ENCODE measurements at places on chromosomes 6 and 20.

GRCh38 chr6:41887331-41887751 lies 7.8 kb downstream of the USP49 start:
- peak; percentile 57 for DNase-seq

GRCh38 chr6:126040826-126041225 lies 54.5 kb downstream of the TRMT11 start:
- no peak for DNase-seq

DNA sequence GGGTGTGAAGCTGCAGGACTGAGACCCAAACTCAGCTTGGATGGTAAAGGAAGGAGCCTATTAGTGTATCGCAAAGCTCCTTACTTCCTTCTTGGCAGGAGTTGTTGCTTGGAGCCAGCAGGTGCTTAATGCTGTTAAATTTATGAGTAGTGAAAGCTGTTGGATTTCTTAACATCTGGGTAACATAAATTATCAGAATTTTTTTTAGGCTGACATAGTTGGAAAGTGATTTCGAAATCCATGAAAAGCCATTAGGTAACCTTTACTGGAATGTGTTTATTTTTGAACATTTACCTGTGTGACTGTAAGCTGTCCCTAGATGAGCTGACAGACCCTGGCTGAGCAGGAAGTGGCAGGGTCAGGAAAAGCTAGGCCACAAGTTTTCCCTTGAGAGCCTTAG lies 470.4 kb upstream of the SLC35B3 start:
- DNase-seq, result no peak

- DNase-seq, result peak; percentile 94
These were observed at the start of gene ZNF334 for GRCh38 chr20:46512943-46513844. Gene ZNF334 (minus strand): TSS chr20:46513559. CDS start chr20:46512102, 1,457 bp downstream.

GRCh38 chr6:122405417-122405816 lies 6.0 kb downstream of the HSF2 start:
- DNase-seq, result peak; percentile 26

DNA sequence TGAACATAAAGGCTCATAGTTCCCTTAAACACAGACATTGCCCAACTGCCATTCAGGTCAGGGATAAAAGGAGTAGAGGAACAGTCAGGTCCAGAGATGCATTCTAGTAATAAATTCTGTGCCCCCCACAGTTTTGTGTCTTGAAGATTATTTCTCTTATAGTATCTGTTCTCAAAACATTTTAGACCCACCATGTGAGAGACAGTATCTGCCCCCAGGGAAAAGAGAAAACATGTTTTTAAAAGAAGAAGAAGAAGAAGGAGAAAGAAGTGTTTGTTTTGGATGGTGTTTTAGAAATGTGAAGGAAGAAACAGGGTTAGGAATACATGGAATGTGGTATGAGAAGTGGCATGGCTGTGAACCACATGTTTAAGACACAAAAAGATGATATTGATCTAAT lies 629.6 kb upstream of the EPHA7 start:
- no peak for DNase-seq

DNA sequence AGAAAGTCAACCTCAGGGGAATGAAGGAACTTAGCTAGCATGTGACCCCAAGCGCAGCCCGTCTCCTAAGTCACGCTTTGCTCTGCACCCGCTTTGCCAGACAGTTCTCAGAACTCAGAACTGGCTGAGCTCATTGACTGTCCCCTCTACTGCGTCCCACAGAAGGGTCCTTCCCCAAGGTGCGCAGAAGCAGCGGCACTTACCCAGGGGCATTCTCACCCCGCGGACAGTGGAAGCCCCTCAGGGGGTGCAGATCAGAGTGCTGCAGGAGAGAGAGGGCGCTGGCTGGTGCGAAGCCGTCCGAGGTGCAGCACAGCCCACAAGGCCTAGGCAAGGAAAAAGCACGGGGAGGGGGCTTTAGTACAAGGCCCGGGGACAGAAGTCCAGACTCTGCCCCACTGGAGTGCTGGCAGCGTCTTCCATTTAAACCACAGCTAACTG lies 807 bp downstream of the SNHG17 start:
- DNase-seq, result peak; percentile 40

- DNase-seq, result peak; percentile 54
These were observed 64.9 kb downstream of the SYCP2L start for GRCh38 chr6:10951675-10952282.

GRCh38 chr6:20202324-20202658 lies 10.0 kb downstream of the MBOAT1 start:
- no peak for DNase-seq

DNA sequence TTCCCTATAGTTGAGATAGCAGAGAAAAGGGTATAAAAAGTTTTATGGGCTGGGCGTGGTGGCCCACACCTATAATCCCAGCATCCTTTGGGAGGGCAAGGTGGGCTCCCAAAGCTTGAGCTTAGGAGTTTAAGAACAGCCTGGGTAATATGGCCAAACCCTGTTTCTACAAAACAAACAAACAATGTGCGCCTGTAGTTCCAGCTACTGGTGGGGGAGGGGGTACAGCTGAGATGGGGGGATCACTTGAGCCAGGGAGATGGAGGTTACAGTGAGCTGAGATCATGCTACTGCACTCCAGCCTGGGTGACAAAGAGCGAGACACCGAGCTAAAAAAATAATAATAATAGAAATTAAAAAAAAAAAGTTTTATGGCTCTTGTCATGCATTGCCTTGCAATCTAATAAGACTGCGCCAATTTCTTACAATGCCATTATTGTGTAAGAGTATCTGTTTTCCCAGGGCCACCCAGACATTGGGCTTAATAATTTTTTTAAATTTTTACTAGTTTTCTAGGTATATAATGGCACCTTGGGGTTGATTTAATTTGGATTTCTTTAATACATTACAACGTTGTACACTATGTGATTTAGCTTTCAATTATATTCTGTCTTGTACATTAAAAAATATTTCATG lies 3.9 kb downstream of the ACSS2 start:
- DNase-seq, result no peak

GRCh38 chr6:4371207-4371921 lies 236.0 kb upstream of the ECI2 start:
- DNase-seq, result no peak

GRCh38 chr6:5713519-5713918 lies 293.2 kb downstream of the NRN1 start:
- peak; percentile 31 for DNase-seq

GRCh38 chr20:11098888-11099287 lies 425.1 kb upstream of the JAG1 start:
- peak; percentile 20 for DNase-seq

DNA sequence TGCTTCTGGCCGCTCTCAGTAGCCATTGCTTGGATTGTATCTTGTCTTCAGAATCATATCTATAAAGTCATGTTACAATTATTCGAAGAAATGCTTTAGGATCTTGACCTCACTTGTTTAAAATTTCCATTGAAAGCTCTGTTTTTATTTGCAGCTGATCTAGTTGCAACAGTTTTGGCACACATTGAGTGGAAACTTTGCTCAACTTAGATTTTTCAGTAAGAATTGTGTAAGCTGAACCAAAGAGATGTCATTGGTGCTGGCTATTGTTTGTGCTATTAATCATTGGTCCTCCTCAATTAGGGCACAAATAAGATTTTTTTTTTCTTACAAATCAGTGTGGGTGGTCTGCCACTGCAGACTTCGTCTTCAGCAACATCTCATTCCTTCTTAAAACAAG lies 649.2 kb downstream of the MMUT start:
- DNase-seq, result no peak

DNA sequence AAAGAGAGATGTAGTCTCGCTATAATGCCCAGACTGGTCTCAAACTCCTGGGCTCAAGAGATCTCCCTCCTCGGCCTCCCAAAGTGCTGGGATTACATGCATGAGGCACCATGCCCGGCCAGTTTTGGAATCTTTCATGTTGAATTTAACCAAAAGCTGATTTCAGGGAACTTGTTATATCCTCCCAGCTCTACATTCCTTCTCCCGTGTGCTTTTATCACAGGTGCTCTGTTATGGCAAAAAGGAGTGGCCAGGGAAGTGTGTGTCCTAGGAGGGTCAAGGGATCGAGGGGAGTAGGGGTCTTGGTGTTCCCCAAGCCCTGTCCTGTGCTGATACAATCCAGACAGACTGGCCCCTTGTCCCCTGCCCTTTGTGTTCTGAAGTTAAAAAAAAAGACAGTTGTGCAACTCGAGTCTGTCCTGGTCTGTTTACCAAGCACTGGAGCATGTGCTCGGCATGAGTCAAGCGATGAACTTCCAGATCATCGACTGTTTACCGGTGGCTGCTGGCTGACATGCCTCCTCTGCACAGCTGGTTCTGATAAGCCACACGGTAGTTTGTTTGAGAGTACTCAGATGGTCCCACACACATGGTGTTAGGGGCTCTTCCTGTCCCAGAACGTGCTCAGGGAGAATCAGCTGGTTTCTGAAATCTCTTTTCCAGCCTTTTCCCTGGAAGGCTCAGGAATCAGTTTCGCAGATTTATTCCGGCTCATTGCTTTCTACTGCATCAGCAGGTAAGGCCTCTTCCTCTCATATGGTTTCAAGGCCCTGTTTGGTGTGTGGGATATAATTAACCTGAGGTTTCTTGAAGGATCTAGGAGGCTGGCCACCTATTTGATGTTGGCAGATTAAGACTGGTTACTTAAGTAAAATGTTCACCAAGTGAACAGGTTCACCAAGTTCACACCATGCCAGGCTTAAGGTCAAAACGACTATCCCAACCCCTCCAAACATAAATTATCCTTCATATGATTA lies 52.6 kb upstream of the NAA20 start:
- no peak for DNase-seq

- DNase-seq, result no peak
These were observed 84.1 kb upstream of the POPDC3 start for GRCh38 chr6:105263685-105264610.

GRCh38 chr6:151071295-151071694 lies 168.5 kb upstream of the AKAP12 start:
- DNase-seq, result no peak

GRCh38 chr6:129605967-129606366 lies 104.0 kb downstream of the ARHGAP18 start:
- DNase-seq, result no peak

DNA sequence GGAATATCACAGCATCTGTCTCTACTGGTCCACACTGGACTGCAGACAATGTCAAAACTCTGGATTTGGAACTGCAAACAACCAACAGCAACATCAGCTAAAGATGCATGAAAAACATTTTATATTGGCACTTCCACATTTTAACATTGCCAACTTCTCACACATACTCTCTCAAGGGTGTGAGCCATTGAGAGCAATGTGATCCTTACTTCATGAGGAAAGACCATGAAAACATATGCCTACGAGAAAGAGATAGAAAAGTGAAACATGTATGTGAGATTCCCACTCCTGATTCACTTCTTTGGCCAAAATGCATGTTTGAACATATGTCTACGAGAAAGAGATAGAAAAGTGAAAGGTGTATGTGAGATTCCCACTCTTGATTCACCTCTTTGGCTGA lies 99.4 kb downstream of the COL12A1 start:
- DNase-seq, result no peak

DNA sequence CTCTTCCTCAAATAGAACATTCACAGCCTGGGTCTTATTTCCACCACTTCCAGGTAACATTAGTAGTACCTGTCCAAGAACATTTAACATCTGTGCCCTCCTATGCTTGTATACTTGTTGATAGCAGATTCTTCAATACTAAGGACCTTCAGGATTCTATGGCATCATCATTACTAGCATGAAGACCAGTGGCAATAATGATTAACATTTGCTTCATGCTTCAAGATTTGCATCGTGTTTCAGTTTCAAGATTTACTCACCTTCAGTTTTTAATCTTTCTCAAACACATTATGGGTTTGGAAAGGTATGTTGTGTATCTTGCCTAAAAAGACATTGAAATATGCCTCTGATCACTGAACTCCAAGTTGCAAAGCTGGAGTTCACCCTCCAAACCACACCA lies 412.8 kb upstream of the NRSN1 start:
- DNase-seq, result no peak

GRCh38 chr6:11769244-11769643 lies 9.4 kb downstream of the ADTRP start:
- no peak for DNase-seq

- DNase-seq, result no peak
These were observed 33.0 kb upstream of the CDH22 start for GRCh38 chr20:46341074-46342009.

DNA sequence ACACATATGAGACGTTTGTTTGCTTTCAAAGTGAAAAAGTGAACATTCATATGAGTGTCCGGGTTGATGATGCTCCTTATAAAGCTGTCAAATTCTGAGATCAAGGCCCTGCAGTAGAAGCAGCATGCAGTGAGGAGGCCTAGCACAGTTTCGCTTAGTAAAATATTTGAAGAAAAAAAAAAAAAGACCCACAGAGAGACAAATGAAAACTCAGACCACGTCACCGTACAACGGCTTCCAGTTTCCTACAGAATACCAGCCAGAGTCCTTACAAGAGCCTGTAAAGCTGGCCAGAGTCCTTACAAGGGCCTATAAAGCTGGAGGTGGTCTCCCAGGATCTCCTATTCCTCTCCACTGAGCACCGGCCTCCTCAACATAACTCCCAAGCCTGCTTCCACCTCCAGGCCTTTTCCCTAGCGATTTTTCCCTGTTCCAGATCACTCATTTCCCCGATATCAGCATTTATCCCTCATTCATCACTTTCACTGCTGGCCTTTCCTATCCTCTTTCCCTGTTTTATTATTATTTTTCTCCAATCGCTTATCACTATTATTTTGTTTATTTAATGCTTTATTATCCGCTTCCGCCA lies 1.5 kb upstream of the HMGN4 start:
- peak; percentile 77 for DNase-seq

- no peak for DNase-seq
These were observed 242.5 kb upstream of the UFL1 start for GRCh38 chr6:96279084-96279483.

- DNase-seq, result no peak
These were observed 3.8 kb downstream of the RIN2 start for GRCh38 chr20:19761841-19762240.

- DNase-seq, result no peak
These were observed 24.7 kb upstream of the GFOD1 start for GRCh38 chr6:13511913-13512717.

GRCh38 chr6:378090-378957 lies 13.2 kb upstream of the IRF4 start:
- no peak for DNase-seq

DNA sequence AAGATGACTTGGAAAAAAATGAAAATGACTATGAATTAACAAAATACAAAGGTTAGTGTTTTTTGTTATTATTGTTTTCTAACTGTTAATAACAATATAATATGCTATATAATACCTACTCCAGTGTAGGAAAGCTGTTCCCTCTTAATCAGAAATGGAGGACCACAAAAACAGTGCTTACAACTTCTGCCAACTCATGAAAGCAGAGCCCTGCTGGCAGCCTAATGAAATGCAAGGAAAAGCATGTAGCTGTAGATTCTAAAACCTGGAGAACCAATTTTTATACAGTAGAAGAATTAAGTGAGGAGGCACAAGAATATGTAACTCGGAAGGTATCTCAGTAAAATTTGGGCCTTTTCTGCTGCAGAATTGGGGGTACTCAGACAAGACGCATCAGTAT lies 29.4 kb downstream of the PHIP start:
- peak; percentile 71 for DNase-seq

DNA sequence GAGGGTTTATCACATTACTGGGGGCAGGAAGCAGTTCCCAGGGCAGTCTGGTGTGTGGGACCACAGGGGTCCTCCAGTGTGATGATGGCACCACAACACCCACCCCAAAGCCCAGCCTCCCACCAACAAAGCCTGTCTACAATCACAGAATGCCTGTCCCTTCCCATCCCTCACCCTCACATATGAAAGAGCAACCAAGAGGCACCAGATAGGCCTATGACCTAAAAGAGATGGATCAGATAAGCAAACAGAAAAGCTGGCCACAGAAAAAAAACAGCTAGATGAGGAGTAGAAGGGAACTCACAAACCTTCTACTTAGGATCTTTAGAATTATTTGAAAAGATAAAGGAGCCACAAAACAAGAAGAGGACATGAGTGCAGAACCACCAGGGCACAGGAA lies 54.3 kb downstream of the SERAC1 start:
- peak; percentile 8 for DNase-seq
